ENCODE measurements at places on chromosomes 5 and 9. TPM values are rescaled to one million over a fixed set of nuclear protein-coding genes. Genes with fewer than 3 reads are reported as not detected.
A peak's percentile ranks its signal among the peaks of the same experiment; 100 is the strongest.

DNA sequence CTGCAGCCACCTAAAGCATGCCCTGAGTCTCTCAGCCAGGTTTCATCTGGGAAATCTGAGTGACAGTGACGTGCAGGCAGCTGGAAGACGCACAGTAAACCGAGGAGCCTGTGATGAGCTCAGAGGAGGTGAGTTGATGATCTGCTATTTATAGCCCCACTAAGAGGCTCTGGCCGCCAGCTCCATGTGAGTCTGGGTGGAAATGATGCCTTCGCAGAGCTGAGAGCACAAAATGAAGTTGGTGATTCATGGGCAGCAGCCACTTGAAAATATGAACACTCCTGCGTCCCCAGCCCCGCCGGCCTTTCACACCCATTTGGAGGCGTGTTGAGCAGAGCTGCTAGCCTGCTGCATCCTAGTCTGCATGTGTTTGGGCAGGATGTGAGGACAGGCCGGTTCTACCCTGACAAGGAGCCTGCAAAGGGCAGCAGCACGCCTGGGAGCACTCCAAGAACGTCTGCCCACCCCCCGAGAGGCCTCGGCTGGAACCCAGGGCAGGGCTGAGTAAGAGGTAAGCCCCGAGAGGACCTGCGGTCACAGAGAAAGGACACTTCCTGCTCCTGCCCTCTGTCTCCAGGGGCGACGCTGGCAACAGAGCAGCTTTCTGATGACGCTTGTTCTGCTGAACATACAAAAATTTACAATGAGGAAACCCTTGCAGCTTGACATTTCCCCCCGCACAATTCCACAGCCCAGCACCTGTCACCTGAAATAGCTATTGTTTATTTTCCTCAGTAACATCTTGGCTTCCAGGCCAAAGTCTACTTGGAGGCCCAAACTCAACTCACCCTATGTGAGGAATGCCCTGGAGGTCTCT, 25.1 kb upstream of the CDKN2AIPNL start:
- DNase-seq, result peak; percentile 90

DNA sequence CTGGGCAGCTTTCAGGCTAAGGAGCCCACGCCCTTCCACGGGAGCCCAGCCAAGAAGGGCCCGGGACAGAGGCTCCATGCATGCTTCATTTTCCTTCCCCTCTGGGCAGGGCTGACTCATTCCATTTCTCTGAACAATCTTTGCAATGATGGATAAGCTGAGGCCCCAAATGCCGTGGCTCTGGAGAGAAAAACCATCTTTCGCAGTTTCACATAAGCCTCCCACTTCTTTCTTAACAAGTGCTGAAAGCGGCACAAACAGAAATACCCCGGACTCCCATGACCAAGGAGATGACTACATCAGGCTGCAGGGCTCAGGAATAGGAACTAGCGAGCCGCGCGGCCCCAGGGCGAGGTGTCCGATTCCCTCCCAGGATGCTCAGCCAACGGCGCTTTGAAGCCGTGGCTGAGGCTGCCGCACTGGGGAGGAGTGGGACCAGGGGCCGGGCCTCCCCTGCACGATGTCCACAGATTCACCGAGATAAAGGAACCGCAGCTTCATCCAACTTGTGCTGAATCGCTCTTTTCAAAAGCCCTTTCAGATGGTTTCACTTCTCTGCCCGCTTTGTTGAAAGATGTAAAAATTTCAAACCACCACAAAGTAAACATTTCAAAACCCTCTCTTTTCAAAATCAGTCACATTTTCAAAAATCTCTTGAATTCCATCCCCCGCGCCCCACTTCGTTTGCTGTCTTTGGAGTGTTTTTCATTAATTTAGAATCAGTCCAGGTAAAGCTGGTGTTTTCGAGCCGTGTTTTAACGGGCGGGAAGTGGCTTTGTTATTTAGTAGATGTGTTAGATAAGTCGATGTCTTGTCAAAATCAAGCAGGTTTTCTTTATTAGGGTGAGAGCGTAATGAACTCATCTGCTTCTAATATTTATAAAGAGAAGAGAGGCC, 96.5 kb upstream of the LMX1B start:
- peak; percentile 72 for DNase-seq

Gene NME5
- total RNA-seq, result 5.6 TPM

GRCh38 chr9:89461265-89461664, 36.6 kb downstream of the SEMA4D start:
- peak; percentile 65 for DNase-seq

Gene GAS1
- total RNA-seq, result 6.6 TPM

- no peak for DNase-seq
These were observed 204.4 kb upstream of the IRX1 start for GRCh38 chr5:3391210-3391609.

All from H4 (cell line).